Endothelial cell (in vitro differentiated cells): ENCODE measurements at places on chromosomes 3 and 15.

DNA sequence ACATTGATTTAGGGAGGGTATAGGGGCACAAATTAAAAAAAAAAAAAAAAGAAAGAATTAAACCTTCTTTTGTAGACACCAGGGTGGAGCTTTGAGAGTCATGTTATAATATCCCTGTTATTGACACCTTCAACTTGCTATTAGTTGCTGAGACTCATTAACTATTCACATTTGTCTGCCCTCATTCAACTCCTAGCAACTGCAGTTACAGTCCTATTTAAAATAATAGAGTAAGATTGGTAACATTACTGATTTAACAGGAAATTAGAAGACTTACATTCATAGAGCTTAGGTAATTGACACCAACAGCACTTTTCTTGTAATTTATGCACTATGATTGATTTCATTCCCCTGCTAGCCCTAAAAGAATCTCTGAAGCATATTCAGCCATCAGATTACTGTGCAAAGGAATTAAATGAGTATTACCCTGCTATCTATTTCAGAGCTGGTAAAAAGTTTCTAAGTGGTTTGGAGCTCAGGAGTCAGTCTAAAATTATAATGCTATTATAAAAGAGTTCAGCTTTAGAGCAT is 148.8 kb upstream of the TBL1XR1 start:
- no peak for DNase-seq

DNA sequence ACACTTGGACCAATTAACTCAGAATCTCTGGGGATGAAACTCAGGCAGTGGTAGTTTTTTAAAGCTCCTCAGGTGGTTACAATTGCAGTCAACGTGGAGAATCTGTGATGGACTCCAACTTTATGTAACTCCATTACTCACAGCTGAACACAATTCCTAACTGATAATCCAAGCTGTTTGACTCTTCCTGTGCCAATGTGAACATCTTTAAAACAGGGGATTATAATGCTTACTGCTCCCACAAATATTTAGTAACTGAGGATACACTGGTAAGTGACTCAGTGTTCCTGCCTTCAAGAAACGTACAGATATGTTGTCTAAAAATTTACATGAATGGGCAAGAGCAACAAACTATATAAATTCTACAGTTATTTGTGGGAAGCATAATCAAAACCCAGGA is 85.6 kb downstream of the OSBPL10 start:
- no peak for DNase-seq

DNA sequence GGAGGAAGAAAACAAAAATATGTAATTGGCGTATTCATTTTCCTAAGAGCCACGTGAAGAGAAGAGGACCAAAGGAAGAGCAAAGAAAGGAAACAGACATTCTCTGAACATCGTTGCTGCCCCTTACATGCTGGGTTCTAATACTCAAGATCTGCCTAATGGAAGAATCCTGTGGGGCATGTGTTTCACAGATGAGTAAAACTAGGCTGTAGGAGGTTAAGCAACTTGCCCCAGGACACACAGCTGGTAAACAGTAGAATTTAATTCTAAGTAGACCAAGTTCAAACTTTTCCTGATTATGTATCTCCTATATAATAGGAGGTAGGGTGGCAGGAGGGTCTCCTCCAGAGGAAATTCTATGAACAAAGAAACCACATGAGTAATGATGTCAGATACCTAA is 106.1 kb upstream of the TNFAIP8L3 start:
- no peak for DNase-seq

- DNase-seq, result no peak
Measured at GRCh38 chr15:32870240-32871033, 152.6 kb downstream of the GREM1 start.

- DNase-seq, result no peak
Measured at GRCh38 chr3:169173231-169173630, 490.3 kb downstream of the MECOM start.

DNA sequence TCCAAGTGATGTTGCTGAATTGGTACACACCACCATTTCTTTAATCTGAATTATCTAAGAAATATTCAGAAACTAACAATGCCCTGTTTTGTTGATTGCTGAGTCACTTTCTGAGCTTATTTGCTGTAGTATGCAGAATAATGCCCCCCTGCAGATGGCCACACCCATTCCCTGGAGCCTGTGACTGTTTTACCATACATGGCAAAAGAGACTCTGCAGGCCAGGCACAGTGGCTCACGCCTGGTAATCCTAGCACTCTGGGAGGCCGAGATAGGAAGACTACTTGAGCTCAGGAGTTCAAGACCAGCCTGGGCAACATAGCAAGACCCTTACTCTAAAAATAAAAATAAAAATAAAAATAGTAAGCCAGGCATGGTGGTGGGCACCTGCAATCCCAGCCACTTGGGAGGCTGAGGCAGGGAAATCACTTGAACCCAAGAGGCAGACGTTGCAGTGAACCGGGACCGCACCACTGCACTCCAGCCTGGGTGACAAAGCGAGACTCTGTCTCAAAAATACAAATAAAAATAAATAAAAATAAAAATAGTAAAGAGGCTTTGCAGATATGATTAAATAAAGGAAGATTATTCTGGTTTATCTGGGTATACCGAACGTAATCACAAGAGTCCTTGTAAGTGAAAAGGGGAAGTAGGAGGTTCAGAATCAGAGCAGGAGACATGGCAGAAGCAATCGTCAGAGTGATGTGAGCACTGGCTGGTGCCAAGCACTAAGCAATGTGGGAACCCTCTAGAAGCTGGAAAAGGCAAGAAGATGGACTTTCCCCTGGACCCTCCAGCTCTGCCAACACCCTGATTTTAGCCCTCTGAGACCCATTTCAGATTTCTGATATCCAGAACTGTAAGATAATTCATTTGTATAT is 19.0 kb downstream of the PCYT1A start:
- no peak for DNase-seq

DNA sequence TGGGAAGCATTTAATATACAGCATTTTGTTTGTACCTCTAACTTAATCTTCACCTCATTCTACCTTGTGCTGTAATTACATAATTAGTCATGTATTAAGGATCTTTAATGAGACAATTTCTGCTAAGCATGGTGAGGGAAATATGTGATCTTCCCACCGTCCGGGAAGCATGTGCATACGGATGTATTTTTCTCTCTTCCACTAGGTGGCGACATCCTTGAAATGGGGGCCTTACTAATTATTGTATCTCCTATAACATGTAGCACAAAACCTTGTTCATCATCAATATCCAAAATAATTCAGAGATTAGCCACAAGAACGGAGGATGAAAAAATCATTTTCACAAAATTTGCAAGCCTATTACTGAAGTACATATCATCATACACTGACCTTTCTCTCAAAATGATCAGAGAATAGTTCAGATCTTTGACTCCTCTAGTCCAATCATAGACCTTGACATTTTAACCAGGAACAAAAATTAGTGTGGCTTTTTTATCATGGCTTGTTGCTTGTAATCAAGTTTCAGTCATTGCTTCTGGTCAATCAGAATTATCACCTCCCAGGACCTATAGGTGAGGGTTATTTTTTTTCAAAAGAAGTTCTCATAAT is 148.9 kb upstream of the GBE1 start:
- peak; percentile 39 for DNase-seq

DNA sequence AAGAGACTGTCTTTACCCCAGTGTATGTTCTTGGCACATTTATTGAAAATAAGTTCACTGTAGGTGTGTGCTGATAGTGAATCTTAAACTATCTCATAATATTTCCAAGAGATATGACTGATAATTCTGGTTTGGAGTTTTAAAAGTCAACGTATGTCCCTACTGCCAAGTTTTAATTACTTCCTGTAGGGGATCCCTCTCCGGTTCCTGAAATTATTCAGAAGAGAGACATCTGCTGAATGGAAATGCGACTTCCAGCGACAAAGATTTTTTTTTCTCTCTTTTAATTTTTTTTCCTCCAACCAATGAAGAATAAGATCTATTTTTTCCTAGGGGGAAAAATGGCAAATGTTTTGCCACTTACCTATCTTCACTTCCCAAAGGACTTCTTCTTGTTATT is 498.9 kb upstream of the TGFBR2 start:
- no peak for DNase-seq

DNA sequence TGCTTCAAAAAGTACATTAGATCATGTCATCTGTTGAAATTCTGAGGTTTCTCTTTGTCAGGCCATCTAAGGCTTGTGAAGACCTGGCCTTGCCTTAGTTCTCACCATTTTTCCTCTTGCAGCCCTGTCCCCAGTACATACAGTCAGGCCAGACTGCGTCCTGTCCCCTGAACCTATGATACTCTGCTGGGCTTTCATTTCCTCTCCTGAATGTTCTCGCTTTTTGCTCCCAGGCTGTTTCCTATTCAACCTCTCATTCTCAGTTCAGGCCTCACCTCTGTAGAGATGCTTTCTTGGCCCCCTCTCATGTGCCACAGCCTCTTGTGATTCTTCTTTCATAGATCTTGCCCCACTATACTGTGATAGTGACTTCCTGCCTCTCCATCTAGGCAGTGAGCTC is 648.8 kb upstream of the KCNMB2 start:
- DNase-seq, result no peak

DNA sequence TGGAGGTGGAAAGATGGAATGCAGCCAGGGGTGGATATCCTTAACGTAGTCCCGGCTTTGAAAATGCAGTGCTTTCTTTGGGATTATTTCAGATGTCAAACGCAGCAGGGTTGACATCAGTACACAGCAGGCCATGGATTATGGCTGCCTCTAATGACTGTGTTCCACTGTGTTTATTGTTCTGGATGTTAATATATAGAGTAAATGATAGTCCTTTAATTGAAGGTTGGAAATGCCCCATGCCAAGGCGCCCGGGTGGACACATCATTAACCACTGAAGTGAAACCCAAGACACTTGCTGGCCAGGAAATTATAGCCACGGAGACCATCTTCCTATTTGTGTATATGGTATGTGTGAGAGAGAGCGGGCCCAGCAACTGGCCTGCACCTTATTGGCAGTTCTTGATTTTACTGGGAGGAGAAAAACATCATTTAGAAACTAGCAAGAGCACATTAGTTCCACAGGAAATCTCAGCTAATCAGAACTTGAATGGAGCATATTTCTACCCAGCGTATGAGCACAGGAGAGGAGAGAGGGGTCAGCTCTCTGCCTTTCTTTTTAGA is 254.9 kb upstream of the RASGRP1 start:
- DNase-seq, result no peak

DNA sequence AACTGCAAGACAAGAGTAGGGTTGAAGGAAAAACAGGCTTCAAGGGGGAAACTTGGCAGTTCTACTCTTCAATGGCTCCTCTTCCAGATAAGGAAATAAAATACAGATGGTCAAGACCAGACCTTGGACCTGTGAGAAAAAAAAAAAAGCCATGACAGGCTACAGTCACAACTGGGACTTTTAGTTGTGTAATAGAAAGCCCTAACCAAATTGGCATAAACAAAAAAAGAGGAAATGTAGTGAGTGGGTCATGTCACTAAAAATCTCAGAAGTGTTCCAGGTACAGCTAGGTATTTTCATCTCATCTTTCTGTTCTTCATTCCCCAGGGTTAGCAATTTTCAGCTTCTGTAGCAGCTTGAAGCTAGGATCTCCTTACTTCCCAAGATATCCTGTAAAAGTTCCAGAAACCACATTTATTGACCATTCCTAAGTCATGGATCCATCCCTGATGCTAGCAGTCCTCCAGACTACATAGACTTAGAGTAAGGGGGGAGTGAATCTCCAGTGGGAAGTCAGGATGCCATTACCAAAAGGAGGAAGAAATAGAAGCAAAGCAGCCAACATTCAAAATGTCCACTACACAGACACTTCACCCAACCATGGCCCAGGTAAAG is 61.0 kb upstream of the CSTA start:
- no peak for DNase-seq

GRCh38 chr3:109356442-109357155 is 19.3 kb upstream of the DPPA4 start:
- DNase-seq, result no peak

- no peak for DNase-seq
Measured at GRCh38 chr15:92981333-92981732, 81.2 kb downstream of the CHD2 start.

- no peak for DNase-seq
Measured at GRCh38 chr15:62456011-62456920, 291.2 kb upstream of the C2CD4B start.

- DNase-seq, result no peak
Measured at GRCh38 chr3:184776916-184777315, 35.0 kb upstream of the VPS8 start.

DNA sequence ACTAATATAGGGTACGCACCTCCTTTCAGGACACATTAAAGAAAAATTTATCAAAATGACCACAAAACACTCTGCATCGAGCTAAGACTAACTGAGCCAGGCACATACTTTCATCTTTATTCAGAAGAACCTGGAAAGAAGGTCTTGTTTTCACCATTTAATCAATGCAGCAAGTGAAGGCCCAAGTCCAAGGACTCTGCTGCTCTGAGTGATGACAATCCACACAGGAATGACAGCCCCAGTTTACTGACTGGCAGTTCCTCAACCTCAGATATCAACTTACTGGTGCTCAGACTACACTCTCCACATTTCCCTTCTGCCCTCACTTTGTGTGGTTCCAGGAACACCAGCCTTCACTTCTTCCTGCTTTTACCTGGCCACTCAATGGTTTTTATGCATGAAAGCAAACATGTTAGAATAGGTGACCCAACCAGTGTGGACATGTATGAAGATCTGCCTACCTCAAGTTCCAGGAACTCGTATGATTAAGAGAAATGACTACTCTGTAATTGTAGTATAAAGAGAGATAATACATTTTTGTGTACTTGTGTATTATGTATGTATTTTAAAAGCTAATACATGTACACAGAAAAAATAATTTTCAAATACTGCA is 29.1 kb upstream of the RASA2 start:
- DNase-seq, result no peak

DNA sequence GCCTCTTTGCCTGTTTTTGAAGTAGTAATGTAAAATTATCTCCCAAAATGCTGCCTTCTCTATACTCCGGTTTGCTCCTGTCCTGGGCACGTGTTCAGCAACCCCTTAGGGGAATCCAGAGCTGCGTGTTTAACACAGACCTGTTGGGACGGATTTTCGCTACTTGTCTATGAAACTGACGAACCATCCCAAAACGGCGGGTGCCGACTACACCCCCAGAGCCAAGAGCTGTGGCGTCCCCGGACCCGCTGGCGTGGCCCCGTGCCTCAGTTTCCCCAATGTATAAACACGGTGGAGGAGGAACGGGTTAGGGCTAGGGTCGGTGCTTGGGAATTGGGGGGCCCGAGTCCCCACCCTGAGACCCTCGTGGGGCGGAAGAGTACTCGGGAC is 473 bp downstream of the FHIT start:
- DNase-seq, result no peak

DNA sequence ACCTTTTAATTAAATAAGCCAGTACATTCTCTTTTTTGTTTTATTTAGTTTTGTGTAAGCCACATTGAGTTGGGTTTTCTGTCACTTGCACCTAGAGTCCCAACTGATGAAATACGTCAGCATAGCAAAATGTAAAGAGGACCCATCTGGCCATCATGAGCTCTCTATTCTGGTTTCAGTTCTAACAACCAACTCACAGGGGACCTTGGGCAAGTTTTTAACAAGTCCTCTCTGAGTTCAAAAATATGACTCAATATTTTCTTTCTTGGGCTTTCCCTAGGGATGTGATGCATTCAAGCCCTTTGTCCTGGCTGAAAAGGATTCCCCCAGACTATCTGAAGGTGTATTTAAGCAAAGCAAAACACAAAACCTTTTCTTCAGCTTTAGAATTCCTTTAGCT is 32.9 kb downstream of the PLCH1 start:
- DNase-seq, result no peak
